ENCODE measurements at places on chromosomes 2 and 18.

DNA sequence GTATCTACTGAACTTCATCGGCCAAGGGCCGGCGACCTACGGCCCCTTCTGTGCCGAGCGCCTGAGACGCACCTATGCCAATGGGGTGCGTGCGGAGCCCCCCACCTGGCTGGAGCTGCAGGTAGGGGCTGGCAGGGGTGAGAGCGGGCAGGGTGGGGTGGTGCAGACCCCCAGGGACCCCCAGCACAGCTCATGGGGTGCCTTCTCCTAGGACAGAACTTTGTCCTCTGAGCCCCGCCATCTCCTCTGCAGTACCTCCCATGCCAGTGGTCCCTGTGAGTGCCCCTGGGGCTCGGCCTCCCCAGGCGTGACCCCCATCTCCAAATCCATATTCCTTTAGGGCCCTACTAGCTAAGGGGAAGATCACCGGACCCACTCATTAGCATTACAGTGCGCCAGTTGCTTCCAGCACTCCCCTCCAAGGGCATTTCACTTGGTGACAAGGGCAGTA, 23.9 kb upstream of the GPR17 start:
- no peak for DNase-seq

- DNase-seq: no peak
Measured at GRCh38 chr2:67604360-67604759, 207.2 kb downstream of the ETAA1 start.

GRCh38 chr2:26615336-26615859, 25.8 kb downstream of the CIB4 start:
- no peak for DNase-seq

- no peak for DNase-seq
Measured at GRCh38 chr2:238919307-238919706, 71.4 kb downstream of the TWIST2 start.

GRCh38 chr2:160419776-160420505, 73.7 kb downstream of the RBMS1 start:
- DNase-seq: no peak

DNA sequence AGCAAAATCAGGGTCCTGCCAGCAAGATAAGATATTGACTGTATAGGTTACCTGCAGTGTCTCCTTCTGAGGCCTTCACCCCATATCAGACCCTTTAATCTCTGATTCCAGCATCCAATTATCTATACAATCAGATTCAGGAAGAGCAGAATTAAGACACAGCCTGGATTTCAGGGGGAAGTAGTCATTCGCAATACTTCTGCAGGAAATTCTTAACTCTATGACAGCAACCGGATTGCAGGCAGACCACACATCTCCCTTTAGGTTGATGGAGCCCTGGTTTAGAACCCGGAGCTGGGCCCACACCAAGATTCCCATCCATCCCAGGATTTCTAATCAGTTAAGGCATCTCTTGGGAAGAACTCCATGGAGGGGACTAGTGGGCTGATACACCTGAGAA, 9.5 kb downstream of the ARL4C start:
- DNase-seq: no peak

DNA sequence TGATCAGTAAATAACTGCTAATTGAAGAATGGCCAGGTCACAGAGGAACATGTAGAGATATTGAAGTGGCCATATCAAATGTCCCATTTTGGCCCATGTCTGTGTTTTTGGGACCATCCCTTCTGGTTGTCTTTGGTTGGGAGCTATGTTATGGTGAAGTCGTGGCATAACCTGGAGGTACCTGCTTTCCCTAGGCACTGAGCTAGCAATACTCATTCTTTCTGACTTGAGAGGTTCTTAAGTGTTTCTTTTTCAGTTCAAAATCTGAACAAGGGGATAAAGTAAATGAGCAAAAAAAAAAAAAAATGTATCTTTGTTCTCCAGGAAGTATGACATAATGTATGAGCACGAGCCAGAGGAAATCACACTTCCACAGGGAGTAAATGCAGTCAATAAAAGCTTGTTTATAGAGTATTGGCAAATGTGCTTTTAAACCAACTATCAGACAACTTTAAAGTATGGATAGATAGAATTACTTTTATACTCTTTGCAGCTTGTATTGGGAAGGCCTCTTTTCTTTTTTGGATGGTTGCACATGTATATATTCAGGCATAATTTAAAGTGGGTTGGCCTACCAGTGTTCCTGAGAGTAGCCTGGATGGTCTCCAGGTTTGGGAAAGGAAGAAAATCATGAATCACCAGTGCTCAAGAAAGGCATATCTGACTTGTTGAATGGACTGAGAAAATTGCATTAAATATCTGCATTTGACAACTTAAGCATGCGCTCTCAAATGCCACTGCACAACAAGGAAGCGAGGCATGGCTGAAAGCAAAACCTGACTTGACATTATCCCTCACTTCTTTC, 125.0 kb downstream of the SPHKAP start:
- no peak for DNase-seq

DNA sequence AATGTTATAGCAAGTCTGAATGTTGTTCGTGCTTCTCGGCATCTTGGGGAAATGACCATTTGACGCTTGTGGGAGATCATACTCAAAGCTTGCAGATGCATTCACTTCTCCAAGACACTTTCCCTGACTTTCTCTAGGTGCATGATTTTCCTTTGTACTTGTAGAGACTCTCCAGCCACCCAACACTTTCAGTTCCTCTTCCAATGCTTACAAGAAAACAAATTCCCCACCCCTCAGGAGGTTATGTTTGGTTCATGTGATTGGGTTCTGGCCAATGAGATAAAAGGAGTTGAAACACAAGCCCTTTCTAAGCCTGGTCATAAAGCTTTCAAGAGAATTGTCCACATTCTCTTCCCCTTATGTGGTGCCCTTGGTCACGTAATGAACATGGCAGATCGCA, 156.3 kb downstream of the EPHA4 start:
- no peak for DNase-seq

All from CD4-positive, alpha-beta T cell treated with Interleukin-10 for 1 hour (primary cell).